ENCODE measurements at places on chromosomes 3 and 15.

DNA sequence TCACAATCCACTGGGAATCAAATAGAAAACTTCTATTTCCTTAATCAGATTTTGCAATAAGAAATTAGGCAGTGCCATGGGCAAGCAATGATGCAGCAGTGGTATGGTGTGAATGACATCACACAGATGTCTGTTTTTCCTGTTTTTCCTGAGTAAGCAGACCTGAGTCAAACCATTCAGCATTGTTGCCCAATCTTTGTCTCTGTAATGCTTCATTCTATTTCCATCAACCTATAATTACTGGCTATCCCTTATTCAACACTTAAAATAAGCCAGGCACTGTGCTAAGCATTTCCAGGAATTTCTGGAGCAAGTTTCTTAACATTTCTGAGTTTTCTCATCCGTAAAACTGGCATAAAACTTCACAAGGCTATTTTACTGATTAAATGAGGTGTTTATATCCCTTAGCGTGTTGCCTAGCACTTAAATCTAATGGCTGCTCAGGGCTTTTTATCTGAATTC is 11.3 kb upstream of the OXSR1 start:
- DNase-seq: no peak

DNA sequence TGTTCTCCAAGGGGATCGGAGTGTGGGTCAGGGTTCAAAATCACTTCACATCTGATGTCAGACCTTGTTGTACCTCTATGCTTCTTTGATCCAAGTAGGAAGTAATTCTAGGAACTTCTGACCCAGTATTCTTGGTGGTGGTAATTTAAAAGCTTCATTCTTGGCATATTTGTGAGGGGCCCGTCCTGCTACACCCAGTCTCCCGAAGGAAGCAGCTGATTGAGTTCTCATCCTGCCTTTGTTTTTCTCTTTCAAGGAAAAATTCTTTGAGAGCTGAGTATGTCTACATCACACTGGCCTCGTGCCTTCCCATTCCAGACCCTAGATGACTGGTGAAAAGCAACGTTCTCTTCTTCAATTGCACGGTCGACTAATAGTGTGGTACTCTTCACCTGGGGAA is 234.4 kb upstream of the TPRG1 start:
- DNase-seq: no peak

- DNase-seq: no peak
Observed at GRCh38 chr15:32636410-32636809, 5.1 kb upstream of the SCG5 start.

DNA sequence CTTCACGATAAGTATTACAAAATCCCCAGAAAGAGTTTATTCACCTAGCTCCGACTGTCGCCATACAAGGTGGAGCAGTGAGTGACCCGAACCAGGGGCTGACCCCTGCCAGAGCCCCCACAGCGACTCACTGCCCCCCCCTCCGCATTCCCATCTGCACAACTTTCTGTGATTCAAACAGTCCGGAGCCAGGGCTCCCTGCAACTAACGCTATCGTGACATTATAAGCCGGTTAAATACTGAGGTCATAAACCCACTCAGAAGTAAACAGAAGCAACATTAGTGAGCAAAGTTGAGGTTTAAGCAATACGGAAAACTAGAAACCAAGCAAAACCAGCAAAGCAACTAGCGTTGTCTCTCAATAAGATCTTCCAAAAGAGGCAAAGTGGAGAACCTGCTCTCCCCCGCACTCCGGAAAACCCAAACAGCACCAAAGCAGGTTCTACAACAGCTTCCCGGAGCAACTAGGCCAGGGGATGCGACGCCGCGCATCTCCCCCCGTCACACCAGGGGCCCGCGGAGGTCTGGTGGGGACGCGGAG is 642 bp downstream of the SCAP start:
- no peak for DNase-seq

DNA sequence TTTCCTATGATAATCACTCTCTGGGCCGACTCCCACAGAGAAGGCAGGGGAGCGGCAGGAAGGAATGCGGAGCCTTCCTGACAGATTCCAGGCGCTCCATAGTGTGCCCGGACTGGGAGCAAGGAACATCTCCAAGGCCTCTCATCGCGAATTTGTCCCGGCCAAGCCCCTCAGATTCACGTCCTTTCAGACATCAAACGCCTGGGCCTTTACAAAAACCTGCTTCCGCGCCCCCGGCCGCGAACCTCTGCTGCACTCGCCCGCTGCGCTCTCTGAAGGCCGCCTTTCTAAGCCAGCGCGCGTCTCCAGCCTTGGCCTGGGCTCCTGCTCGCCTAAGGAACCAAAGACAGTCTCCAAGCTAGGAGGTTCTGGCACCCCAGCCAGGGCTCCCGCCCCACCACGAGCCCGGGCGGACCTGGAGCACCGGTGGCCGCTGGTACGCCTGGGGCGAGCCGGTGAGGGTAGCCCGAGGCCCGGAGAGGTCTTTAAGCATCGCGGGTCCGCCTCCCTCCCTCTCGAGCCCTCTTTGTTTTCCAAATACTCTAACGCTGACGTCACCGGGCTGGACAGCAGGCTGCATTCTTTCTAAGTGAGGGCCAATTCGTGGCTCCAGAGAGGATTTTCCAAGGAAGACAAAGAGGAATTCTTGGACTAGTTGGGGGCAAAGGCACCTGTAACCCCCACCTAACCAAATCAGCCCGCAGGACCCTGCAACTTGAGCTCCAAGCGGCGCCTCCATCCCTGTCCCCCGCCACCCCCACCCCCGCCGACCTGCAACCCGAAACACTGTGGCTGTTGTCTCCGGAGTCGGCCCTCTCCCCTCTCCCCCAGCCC is 759 bp downstream of the AMOTL2 start:
- no peak for DNase-seq
